ENCODE measurements at places on chromosomes 4 and X.

GRCh38 chr4:137124278-137124932 is 407.9 kb downstream of the PCDH18 start:
- DNase-seq: no peak

DNA sequence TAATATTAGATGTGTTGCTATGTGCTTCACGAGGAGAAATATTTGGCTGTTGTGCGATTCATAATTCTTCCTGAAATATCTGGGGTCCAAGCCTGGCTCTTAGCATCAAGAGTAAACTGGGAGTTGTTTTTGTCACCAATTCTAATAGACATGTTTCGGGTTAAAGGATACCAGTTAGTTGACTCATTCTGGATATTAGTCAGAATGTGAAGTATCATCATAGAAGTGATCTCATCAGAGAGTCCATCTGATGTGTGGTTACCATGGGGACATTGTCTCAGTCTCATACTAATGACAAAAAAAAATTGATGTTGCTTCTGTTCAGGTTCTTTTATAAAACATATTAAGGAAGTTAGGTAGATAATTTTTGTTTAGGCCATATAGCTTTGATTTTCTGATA is 57.2 kb upstream of the MTMR1 start:
- peak; percentile 2 for DNase-seq

- no peak for DNase-seq
Observed at GRCh38 chrX:143635915-143636314, at the start of gene SLITRK4. TSS of gene SLITRK4 (minus strand) at chrX:143636101. CDS start at chrX:143631108, 4,993 bp downstream.

- DNase-seq: no peak
Observed at GRCh38 chr4:166499820-166500219, 626.8 kb downstream of the TLL1 start.

- DNase-seq: no peak
Observed at GRCh38 chr4:25002681-25003080, 28.1 kb downstream of the LGI2 start.

- no peak for DNase-seq
Observed at GRCh38 chr4:37825968-37826294, 555 bp upstream of the PGM2 start.

- DNase-seq: no peak
Observed at GRCh38 chrX:49059201-49059600, 402 bp downstream of the CCDC120 start.

DNA sequence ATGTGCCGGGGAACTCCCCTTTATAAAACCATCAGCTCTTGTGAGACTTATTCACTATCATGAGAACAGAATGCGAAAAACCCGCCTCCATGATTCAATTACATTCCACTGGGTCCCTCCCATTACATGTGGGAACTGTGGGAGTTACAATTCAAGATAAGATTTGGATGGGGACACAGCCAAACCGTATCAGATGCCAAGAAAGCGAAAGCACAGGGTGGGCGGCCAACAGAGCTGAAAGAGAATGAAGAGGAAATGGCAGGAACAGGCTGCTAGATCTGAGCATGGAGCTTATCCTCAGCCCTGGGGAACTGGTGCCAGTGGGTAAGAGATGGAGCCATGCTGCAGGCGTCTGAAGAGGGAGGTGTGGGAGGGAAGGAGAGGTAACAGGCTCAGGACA is 117.7 kb upstream of the PNPLA4 start:
- no peak for DNase-seq

All from GM06990 (cell line).